Stimulated activated CD8-positive, alpha-beta memory T cell treated with anti-CD3 and anti-CD28 coated beads, Interleukin-2, amount 100 ng/mL, for 1 hour (primary cell): ENCODE measurements at places on chromosomes 12 and 14.

- no peak for DNase-seq
These were observed 20.4 kb downstream of the VWF start for GRCh38 chr12:6104027-6104426.

- DNase-seq = no peak
These were observed 96.2 kb upstream of the TMPO start for GRCh38 chr12:98419081-98419794.

DNA sequence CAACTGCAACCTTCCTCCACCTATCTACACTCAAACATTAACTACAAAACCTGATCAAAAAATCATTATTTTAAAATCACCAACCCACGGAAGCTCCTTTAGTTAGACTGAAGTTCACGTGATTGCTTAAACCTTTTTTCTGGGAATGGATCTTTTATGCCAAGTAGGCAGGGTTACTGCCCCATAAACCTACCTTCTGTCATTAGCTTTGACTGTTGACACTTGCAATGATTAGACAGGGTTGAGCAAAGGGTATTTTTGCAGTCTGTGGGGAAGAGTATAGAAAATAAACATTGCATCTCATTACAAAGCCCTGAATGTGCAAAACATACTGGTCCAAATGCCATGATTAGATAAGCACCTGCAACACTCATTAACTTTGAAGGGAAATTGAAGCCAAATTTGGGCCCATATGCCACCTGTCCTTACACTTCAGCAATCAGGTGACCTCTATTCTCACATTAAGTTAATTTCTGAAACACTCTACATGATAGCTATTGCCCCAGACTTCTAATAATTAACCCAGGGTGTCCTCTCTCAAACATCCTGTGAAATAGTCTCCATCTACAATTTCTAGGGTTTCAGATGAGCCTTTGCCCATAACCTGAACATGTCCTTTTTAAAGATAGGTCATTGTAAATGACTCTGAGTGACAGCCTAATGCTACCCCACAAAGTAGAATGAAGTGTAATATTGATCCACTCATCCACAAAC, 156.0 kb upstream of the PLEKHG7 start:
- DNase-seq = no peak

DNA sequence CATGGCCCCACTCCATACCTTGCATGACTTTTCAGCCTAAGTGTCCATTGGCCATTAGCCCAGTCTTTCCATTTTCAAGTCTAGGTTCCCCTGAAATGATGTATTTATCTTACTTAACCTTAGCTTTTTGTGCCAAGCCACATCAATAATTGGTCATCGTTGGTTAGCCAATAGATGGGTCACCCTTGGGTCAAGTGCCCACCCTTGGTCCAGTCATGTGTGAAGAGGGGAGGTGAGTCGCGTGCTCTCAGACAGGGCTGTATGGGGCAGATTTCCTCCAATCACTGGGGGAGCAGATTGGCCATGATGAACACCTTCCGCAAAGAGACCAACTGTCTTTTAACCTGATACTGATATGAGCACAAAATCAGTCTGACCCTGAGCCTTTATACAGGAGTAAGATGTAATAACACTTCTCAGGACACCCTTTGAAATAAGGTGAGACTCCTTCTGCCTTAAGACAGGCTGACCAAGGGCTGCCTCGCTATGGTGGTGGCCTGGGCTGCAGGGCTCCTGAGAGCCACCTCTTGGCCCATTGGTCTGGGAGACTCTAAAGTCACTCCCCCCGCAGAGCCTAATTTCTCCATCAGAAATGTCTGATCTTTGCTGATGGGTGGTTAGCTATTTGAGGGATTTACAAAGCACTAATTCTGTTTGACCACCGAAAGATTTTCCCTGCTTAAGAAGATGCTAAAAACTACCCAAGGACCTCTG, 143.2 kb downstream of the ZFP36L1 start:
- DNase-seq = no peak

DNA sequence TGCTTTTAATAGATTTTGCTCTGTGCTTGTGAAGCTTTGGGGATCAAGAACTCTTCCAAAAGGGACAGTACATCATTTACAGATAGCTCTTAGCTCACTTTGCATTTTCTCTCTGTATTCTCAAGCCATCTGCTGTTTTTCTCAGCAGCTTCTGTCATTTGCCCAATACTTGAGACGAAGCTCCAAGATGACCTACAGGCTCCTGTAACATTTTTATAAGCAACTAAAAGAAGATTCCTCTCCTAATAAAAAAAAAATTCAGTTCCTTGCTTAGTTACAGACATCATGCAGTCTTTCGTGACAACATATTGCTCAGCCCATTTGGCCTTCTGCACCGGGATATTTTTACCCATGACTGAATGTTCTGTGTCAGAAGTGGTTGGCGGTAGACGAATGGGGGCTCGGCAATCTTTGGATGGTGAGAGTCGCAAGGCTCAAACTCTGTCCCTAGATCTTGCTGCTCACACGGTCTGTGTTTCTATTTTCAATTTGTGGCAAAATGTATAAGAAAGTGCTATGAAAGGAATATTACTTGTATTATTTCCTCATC, 215.6 kb downstream of the FSCB start:
- no peak for DNase-seq

DNA sequence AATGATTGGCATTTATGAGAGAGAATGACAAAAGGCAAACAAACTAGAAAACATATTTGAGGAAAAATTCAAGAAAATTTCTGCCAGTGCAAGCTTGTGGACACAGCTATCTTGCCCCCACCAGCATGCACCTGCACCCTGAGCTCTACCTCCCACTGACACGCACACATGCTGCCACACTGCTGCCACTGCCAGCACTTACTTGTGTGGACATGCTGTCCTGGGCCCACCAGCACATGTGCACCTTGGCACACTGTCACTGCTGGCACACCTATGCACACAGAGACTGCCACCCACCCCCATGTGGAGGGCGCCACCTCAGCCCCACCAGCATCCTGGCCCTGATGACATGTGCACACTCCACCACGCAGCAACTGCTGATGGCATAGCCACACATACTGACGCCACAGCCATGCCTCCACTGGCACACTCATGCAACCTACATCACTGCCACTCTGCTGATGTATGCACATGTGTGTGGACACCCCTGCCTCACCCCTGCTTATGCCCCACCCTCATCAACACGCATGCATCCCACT, 475.0 kb downstream of the SOX5 start:
- no peak for DNase-seq

GRCh38 chr12:68580911-68581310, 29.8 kb upstream of the RAP1B start:
- DNase-seq = no peak

- no peak for DNase-seq
These were observed 153.2 kb upstream of the ABCD2 start for GRCh38 chr12:39772821-39773259.

- DNase-seq = no peak
These were observed 1.4 kb upstream of the SOX5 start for GRCh38 chr12:23950775-23951451.

GRCh38 chr12:59708484-59708883, 112.7 kb downstream of the SLC16A7 start:
- DNase-seq = no peak

DNA sequence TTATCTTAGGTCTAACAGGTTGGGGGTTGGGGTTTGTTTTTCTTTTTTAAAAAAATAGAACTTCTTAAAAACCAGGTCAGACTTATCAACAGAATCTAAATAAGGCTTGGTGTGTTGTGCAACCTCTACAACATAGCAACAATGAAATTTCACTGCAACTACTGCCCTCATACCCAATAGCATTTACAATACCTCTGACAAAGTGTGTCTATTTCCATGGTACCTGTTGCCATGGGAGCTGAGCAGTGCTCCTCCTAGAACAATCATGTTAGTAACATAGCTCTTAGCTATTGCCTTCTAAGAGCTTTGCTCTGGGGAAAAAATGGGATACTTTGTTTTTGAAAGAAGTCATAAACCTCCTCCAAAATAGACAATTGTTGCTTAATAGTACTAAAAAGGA, 103.3 kb upstream of the CCDC175 start:
- DNase-seq = no peak

DNA sequence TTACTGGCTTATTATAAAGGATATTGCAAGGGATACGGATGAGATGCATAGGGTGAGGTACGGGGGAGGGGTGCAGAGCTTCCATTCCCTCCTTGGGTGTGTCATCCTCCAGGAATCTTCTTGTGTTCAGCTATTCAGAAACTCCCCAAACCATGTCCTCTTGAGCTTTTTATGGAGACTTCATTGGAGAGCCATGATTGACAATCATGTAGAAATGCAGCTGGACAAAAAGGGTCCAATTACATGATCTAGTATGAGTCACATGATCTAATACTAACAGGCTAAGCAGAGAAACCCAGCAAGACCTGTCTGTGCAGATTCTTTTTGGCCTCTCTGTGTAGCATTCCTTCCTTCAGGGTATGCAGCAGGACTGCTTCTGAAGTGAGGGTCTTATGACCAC, 23.9 kb upstream of the FLVCR2 start:
- no peak for DNase-seq

DNA sequence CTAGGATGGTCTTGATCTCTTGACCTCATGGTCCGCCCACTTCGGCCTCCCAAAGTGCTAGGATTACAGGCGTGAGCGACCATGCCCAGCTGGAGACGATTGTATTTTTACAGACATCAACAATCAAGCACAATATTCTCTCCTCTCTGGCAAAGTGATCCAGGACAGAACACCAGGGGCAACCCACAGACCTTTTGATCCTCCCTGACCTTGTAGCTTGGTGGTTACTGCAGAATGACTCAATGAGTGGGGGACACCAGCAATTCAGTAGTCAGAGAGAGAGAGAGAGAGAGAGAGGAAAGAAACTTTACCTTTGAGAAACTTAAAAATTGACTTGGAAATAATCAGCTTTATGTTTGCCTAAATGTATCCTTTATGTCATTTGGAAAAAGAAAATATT, 51.2 kb downstream of the DRAM1 start:
- DNase-seq = no peak

- DNase-seq = no peak
These were observed 117.2 kb downstream of the NUAK1 start for GRCh38 chr12:106021516-106021915.

DNA sequence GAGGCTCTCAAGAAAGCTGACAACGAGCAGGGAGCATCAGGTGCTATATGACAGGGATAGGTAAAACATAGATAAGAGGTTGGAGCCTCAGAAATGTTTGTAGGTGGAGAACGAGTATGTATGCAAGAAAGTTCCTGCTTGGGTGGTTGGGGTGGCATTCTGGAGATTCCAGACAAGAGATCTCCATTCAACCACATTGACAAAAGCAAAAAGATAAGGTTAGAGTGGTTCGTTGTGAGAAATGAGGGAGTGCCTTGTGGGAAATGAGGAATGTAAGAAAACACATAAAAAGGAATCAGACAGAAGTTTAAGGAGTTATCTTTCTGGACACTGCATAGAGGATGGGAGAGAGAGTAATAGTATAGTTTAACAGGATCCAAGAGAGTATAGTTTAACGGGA, 290.3 kb downstream of the DPF3 start:
- no peak for DNase-seq

DNA sequence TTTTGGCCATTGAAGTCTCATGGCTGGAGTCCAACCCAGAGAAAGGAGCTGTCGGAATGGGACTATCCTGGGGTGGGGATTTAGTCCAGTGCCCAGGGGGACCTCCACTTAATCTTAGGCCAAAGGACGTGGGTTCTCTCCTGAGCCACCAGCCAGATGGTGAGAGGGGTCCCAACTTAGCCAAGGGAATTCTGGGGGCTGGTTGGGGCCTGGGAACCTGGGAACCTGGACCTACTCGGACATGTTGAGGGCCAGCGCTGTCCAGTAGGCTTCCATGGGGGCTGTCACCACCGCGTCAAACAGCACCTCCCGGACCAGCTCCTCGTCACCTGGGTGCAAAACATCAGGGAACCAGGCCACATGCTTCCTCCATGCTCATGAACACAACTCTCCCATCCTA, 33.4 kb downstream of the LRTM2 start:
- DNase-seq = no peak

DNA sequence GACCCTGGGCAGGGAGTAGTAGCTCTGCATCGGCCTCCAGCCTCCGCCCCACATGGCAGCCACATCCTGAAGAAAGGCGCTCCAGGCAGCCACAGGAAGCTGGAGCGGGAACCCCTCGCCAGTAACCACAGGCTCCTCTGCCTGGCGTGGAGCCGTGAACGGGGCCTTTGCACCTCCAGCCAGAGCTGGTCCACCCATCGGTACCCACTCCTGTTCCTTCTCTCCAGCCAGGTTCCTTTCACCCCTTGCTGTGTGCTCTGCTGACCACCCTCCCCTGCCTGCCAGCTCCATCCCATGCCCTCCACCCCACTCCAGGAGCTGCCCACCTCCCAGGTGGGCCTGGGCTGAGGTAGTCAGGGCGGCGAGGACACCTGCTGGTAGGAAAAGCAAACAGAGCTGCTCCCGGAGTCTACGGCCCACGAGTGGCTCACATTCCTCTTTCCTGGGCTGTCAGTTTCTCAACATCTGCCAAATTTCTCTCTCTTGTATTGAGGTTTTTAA, 2.7 kb downstream of the TGFB3 start:
- DNase-seq = no peak

- no peak for DNase-seq
These were observed 16.7 kb upstream of the GCH1 start for GRCh38 chr14:54919330-54919729.

DNA sequence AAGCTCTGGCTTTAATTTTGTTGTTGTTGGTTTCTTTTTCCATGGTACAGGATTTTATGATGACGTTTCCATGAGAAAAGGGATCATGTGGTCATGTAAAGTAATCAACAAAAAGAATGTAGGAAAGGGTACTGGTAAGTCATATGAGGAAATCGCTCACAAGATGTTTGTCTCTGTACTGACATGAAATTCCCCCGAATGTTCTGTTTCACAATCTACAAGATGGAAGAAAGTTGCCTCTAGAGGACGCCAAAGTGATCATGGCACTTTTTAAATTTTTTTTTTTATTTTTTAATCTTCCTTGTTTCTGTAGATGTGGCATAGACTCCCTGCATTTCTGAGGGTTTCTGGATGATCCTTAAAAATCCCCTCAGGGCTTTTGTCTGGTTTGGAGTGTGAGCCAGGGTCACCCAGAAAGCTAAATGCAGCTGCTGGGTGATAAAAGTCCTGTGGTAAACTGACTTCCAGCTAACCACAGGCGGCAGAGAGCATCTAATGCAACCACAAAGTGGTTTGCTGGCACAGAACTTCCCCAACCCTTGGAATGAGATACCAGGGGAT, 393.5 kb downstream of the CCDC91 start:
- DNase-seq = no peak

GRCh38 chr12:120846721-120847120, 57.4 kb downstream of the SPPL3 start:
- no peak for DNase-seq

DNA sequence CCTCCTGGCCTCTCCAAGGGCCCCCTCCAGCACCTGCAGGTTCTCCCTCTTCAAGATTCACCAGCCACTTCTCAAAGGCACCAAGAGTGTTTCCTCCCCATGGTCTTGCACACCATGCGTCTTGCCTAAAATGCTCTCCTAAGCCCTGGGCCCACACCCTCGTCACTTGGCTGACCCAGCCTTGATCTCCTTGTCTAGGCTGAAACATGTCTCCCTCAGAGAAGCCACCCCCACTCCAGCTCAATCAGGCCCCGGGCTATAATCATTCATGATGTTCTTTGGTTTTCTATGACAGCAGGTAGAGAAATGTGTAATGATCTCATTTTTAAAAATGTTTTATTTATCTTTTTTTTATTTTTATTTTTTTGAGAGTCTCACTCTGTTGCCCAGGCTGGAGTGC, 88.1 kb downstream of the EFCAB11 start:
- DNase-seq = no peak
